NCI-H2081 treated with DMSO at 0.1 percent for 48 hours (cell line): ENCODE measurements at places on chromosomes 16 and 17.

- DNase-seq, result no peak
Observed at GRCh38 chr16:9827062-9827752, 355.0 kb downstream of the GRIN2A start.

DNA sequence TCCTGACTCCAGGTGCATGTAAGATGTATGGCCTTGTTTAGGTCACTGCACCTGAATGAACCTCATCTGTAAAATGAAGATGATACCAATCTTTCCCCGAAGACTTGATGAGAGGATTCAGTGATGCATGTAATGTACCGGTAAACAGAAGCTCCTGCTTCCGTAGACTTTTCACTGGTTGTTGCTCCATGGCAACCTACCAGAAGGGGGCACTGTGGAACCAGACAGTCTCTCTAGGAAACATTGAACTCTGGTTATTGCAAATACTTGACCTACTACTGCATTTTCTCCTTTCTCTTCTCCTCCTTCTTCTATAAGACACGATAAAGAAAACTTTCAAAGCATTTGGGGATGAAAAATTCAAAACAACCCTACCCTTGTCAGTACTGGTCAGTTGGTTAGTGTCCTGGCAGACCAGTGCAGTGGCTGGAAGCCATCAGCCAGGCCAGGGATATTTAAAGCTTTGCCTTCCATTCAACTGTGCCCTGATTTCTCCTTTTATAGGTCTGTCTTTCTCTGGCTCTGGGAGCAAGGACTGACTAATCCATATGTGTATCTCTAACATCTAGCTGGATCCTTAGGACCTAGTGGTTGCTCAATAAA lies 667.4 kb upstream of the SALL1 start:
- no peak for DNase-seq

GRCh38 chr17:61570118-61570517 lies 20.9 kb downstream of the NACA2 start:
- DNase-seq, result no peak

- DNase-seq, result no peak
Observed at GRCh38 chr16:2082171-2082982, 34.6 kb downstream of the TSC2 start.

- DNase-seq, result no peak
Observed at GRCh38 chr17:17479209-17479608, 2.4 kb downstream of the MED9 start.

- no peak for DNase-seq
Observed at GRCh38 chr16:27240948-27241531, 27.5 kb downstream of the NSMCE1 start.

GRCh38 chr17:17200831-17201230 lies 5.3 kb downstream of the PLD6 start:
- DNase-seq, result no peak

DNA sequence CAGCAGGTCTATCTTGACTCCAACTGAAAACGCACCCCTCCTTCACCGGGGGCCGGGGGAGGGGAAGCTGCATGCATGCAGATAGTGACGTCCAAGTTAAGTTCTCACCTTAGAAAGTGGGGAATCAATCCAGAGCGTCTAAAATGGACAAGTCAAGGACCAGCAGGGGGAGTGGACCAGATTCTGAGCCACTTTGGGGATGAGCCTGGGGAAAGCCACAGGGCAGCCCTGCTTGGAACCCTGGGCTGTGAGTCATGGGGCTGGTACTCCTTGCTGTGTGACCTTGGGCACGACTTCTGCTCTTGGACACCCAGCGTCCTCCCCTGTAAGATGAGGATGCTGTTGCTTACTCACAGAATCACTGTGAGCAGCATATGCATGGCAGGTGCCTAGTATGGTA lies 9.1 kb downstream of the TNFRSF13B start:
- DNase-seq, result no peak

GRCh38 chr17:80319999-80320344 lies 59.3 kb downstream of the RNF213 start:
- no peak for DNase-seq

DNA sequence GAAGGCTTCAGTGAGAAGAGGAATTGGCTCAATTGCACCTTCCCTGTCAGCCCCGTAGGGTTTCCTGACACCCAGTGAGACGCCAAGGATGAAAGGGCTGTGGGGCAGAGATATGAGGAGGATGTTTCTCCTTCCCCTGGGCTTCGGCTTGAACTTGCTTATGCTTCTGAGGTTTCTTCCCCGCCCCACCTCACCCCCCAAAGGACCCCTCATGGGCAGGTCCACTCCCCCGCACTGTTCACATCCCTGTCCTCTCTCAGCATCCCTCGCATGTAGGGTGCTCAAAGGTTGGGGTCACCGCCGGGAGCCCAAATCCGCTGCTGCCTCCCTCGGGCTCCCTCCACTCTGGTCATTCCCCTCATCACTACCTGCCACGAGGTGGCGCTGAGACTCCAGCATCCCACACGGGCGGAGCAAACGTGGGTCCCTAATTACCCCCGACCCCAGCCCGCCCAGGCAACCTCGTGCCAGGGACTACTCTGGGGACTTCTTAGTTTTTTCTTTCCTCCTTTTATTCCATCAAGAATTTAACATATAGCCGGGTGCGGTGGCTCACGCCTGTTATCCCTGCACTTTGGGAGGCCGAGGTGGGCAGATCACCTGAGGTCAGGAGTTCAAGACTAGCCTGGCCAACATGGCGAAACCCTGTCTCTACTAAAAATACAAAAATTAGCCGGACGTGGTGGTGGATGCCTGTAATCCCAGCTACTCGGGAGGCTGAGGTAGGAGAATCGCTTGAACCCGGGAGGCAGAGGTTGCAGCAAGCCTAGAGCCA lies 3.3 kb upstream of the TRARG1 start:
- no peak for DNase-seq

- DNase-seq, result no peak
Observed at GRCh38 chr16:89026121-89026612, 49.2 kb upstream of the CBFA2T3 start.

GRCh38 chr17:54124456-54124855 lies 301.7 kb downstream of the KIF2B start:
- no peak for DNase-seq

GRCh38 chr17:40931311-40931710 lies 6.1 kb downstream of the KRT23 start:
- DNase-seq, result no peak

DNA sequence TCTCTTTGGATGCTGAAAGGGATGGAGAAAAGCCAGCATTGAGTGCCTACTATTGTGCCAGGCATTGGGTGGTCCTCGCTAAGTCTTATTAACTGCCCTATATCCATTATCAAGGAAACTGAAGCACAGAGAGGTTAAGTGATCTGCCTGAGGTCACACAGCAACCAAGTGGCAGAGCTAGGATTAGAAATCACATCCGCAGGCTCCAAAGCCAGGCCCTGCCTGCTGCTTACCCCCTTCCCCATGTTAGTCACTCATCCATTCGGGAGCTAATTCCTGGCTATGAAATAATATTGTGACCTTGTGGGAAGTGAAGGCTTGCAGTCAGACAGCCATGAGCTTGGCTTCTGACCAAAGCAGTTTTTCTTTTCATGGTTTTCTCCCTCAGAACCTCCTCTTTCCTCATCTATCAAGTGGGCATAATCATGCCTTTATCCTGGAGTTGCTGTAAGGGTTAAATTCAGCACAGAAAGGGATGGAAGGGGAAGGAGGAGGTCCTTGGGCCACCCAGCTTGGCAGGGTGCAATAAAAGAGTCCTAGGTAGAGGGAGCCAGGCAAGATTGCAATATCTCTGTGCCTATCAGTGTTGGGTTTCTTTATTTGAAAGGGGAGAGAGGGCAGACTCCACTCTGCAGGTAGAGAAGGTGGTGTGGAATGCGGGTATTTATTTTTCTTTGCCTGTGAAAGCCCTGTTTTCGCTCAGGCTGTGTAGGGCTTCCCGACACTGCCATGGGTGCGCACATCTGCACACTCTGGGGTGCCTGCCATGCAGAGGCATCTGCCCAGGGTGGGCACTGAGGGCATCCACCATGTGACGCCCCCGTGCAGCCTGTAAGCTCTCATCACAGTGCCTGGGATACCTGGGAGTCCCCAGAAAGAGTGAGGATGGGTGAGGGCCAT lies 11.3 kb downstream of the RAI1 start:
- no peak for DNase-seq

DNA sequence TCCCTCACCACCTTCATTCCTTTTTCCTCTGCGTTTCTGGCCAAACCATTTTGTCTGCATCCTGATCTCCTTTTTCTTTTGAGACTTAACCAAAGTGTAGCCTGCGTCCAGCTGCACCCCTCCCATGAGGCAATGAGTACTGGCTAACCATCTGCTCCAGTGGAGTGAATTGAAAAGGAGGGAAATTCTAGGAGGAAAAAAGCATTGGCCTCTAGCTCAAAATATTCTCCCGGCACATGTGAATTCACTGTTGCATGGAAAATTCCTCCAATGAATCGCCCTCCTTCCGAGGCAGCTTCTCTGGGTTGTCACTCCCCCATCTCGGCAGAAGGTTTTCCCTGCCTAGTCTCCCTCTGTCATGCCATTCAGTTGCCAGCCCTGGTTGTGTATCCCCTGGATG lies 5.6 kb downstream of the RAP1GAP2 start:
- no peak for DNase-seq

GRCh38 chr16:54511222-54511731 lies 224.7 kb upstream of the IRX3 start:
- no peak for DNase-seq

GRCh38 chr16:84156342-84156784 lies 11.3 kb downstream of the DNAAF1 start:
- DNase-seq, result no peak

DNA sequence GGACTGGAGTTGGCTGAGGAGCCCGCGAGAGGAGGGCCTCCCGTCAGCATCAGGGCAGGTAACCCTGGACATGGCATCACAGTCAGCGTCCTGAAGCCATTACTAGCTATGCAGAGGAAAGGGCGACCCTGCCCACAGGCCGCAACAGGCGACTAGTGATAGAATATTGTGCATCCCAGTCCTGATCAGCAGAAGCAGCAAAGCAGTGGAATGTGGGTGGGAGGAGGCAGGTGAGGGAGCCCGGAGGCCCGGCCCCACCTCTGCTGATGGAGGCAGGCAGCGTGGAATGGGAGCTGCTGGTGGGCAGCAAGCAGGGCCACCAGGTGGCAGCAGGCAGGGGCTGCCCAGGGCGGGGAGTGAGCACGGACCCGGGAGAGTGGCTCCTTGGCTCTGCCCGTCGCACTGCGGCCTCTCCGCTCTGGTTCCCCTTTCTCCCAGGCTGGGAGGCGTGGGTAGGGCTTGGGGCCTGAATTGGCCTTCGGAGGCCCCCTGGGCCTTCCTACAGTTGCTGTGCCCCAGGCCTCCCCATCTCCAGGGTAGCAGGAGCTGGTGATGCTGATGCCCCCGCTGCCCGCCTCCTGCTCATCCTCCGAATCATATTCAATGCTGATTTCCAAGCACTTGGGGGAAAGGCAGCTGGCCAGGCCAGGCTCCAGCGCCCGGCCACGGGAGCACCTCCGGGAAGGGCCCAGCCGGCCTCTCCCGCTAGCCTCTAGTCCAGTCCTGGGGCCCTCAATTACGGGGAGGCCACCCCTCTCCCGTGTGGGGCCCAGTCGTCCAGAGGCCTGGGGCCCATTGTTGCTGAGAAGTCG lies 20.2 kb downstream of the TSPOAP1 start:
- DNase-seq, result no peak
